ENCODE measurements at places on chromosomes 3 and 15.

DNA sequence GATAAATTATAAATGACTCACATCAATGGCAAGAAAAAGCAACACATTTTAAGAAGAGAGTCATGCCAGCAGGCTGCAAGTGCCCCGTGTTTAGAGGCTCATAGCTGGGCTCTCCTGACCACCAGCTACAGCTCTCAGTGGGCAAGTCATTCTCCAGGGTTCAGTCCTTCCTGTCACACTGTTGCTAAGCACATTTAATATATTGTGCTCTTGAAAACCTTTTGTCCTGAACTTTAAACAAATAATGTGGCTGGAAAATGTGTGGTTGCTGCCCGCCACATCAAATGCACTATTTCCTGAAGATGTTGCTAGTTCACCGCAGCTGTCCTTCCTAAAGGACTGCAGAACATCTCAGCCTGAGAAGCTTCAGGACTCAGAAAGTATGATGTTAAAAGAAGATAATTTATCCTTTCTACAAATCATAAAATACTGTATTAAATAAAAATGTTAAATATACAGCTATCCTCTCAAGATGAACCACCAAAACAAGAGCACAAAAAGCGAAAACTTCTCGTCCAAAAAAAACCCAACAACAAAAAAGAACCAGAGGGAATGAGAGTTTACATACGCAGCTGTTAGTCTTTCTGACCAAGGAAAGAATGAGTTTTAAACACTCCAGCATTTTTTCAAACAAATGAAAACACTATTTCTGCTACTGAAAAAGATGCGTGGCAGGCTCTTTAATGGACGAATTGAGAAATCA lies 951 bp downstream of the TARS3 start:
- DNase-seq, result peak; percentile 55

GRCh38 chr3:55686426-55687254 lies 199.5 kb upstream of the WNT5A start:
- DNase-seq, result no peak

DNA sequence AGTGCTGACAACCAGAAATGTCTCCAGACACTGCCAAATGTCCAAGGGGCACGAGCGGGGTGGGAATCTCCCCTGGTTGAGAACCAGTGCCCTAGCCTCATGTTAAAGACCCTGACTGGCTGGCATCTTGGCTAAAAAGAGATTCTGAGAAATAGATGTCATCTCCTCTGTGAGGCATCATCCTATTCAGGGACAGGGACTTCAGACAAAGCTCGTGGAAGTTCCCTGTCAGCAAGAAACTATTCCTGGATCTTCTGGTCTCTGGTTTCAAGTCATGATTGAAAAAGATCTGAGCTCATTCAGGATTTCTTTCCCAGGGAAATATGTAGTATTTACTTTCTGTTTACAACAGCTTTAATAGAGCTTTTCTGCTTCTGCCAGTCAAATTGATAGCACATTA lies 10.8 kb downstream of the WDR5B start:
- no peak for DNase-seq

DNA sequence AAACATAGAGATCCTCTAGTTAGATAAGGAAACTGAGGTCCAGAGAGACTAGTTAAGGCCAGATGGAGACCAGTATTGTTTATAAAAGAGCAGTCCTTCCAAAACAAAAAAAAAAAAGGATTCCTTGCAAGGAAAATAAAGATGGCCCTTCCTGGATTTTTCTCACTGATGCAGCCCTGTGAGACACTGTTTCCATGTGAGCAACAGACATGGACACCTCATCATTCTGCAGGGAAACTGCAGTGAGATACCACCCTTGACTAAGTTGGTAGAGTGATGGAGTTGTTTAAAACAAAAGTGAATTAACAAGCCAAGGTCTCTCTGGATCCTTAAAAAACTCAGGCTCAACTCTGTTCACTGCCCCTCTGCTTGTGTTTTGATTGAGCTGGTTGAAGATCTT lies 65.6 kb upstream of the MYZAP start:
- DNase-seq, result no peak

GRCh38 chr3:126053949-126054569 lies 29.9 kb downstream of the SLC41A3 start:
- no peak for DNase-seq

- no peak for DNase-seq
These were observed 464.8 kb downstream of the EPHA3 start for GRCh38 chr3:89572261-89572660.

DNA sequence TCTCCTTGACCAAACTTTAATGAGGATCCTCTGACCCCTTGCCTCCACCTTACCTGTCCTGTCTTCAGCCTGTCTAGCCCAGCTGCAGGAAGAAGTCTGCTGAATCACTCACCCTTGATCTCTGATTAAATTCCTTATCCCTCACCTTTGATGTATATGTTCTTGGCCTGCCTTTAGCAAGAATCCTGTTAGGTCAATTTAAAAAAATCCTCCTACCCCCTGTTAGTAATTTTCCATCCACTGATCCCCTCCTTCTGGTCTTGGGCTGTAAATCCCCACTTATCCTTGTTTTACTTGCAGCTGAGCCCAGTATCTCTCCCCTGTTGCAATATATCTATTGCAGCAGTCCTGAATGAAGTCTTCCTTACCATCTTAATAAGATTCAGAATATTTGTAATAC lies 39.0 kb downstream of the MYH15 start:
- DNase-seq, result no peak

- DNase-seq, result no peak
These were observed 5.0 kb downstream of the LMCD1 start for GRCh38 chr3:8506571-8507061.

- no peak for DNase-seq
These were observed 190.8 kb upstream of the HES1 start for GRCh38 chr3:193945143-193945542.

DNA sequence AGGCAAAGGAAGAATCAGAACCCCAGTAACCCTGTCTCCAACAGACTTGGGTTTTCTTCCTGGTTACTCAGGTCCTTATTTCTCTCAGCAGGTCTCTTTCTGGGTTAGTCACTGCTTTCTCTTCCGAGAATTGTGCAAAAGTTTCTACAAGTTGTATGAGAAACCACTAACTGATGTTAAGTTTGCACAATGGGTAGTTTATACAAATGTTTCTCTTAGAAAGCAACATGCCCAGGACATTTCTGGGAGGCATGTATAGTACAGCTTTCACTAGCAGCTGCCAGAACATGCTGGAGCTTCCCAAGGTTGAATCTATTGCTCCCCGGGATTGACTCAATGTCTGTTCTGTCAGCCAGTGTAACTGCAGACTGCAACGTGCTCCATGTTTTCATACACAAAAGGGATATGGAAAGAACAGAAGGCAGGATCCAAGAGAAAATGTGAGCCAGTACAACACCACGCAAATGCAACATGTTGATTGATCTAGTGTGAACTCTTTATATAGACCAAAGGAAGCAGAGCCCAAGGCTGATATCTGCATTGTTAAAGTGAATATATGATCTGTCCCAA lies 887.8 kb downstream of the MCTP2 start:
- DNase-seq, result no peak

GRCh38 chr3:66598168-66598567 lies 97.3 kb upstream of the LRIG1 start:
- DNase-seq, result no peak

DNA sequence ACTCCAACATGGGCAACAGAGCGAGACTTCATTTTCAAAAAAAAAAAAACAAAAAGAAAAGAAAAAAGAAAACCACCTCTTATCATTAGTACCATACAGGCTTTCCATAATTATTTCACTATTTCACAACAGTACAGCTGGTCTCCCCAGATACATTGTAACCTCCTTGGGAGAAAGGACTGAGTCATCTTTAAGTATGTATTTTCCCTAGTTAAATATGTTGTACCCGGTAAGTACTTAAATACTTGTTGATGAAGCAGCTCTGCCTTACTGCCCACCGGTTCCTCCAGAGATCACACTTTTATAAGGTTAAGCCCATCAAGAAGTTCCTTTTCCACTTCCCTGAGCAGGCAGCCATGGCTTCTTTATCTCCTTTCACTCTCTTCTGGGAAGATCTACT lies 789.5 kb upstream of the CFAP20DC start:
- no peak for DNase-seq

GRCh38 chr3:2765002-2765579 lies 345.1 kb downstream of the IL5RA start:
- peak; percentile 20 for DNase-seq

- DNase-seq, result no peak
These were observed 305.8 kb downstream of the PLCL2 start for GRCh38 chr3:17190353-17191078.

GRCh38 chr3:94082391-94082937 lies 19.6 kb downstream of the NSUN3 start:
- no peak for DNase-seq

DNA sequence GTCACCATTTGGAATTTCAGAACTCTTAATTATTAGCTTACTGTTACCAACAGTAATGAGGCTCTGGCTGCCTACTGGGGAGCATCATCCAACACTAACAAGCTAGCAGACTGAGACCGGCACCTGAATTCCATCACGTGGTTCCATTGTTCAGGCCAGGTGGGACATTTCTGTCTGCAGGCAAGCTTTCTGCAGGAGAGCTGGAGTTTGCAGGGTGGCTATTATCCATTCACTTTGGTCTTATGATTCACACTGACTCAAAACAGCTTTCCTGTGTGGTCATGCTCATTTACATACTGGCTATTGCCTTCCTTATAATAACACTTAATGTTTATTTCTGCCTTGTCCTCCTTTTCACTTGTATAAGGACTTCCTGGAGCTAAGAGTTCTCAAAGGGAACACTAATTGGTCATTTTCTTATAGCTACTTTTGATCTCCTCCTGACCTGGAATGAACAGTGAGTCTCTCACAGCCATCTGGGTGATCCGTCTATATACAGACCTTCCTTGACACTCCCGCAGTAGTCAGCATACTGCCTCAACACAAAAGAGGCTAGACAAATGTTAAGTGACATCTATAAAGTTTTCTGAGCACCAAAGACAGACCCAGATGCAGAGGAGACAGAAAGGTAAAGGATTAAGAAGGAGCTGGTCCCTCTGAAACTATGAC lies 695.4 kb downstream of the FHIT start:
- peak; percentile 31 for DNase-seq

GRCh38 chr3:141795276-141795675 lies 32.1 kb downstream of the GRK7 start:
- DNase-seq, result no peak

DNA sequence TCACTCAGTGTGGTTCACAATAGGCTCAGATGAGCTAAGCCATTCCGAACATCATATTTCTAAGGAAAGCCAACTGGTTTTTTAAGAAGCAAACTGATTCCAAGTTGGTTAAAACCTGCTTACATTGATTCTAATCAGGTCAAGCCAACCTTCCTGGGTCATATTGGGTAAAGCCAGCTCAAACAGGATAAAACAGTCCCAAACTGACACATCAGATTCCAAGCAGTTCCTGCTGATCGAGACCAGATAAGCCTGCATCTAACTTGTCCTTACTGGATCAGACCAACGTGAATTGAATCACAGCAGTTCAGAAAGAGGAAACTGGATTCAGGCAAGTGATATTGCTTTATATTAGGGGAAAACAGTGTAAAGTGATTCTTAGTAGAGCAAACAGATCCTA lies 18.6 kb upstream of the THSD4 start:
- DNase-seq, result no peak

DNA sequence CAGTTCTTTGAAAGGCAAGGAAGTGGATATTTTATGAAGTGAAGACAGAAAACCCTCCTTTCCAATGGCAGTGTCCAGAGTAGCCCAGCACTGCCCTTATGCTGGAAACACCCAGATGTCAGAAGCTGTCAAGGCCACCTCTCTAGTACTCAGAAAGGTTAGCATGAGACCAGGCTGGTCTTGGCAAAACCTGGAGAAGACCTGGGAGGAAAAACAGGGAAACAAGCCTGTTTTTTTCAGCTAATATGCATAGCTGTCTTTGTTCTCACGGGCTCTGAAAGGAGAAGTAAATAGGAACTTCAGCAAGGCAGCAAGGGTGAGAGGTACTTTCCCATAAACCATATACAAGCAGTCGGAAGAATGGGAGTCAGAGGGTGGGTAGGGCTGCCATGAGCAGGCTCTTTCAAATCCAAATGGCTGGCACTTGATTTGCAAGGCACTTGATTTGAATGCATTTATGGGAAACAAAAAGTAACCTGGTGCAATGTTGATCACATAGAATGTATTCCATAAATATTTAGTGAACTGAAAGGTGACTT lies 55.8 kb downstream of the HEG1 start:
- no peak for DNase-seq

Data from GM13977 (cell line).